SJSA1 (cell line): ENCODE measurements at places on chromosomes 6 and 20. TPM values are rescaled to one million over a fixed set of nuclear protein-coding genes. Genes with fewer than 3 reads are reported as not detected.

- peaks cover 37% of the 10 kb centered on the region for H3K4me1 ChIP-seq
- no peak overlapping the region for H3K4me3 ChIP-seq
- H3K36me3 ChIP-seq: peaks cover 3% of the 10 kb centered on the region; the same call in 1 of the 2 replicates
- no peak overlapping the region for H3K27ac ChIP-seq
- H3K27me3 ChIP-seq: no peaks in the 10 kb centered on the region
Observed at GRCh38 chr6:128515550-128516513, 4.6 kb downstream of the PTPRK start.

DNA sequence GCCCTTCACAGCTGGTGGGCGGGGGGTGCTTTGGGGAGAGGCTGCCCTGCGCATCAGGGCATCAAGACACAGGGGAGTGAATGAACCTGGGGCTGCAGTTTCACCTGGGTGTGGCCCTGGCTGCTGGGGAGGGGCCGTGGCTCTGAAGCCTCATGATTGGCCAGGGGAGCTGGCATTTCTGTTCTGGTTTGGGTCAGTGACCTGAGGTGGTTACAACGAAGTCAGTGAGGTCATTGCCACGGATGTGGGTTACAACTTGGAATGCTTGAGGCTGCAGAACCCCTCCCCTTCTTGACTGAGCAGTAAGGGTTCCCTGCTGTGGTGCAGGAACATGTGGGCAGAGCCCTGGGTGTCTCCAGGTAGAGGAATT lies 3.0 kb downstream of the TCEA2 start:
- peaks cover 71% of the 10 kb centered on the region for H3K36me3 ChIP-seq
- H3K27ac ChIP-seq: peak overlapping the region; percentile 44

DNA sequence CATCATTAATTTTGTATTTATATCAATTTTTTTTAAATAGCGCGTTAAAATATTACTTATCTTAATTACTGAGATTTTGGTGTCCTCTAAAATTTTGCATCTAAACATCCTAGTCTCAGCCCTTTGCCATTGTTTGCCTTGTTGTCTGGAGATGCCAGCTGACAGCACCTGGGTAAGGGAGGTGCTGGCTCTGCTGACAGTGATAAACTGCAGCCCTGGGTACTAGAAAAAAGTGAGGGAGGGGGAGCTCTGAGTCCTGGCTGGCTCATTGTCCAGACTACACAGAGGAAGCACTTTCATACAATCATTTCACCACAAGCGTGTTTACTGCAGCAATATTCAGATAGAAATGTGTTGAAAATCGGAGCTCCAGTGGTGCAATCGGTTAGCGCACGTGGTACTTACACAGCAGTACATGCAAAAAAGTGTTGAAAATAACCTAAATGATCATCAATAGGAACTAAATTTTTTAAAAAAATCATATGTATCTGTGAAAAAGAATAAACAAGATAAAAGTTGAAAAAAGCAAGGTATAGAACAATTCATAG lies 18.5 kb upstream of the UBR2 start:
- no peak overlapping the region for H3K4me3 ChIP-seq
- H3K4me1 ChIP-seq: peaks cover 10% of the 10 kb centered on the region
- no peak overlapping the region for H3K27ac ChIP-seq
- no peaks in the 10 kb centered on the region for H3K27me3 ChIP-seq
- no peak for DNase-seq

DNA sequence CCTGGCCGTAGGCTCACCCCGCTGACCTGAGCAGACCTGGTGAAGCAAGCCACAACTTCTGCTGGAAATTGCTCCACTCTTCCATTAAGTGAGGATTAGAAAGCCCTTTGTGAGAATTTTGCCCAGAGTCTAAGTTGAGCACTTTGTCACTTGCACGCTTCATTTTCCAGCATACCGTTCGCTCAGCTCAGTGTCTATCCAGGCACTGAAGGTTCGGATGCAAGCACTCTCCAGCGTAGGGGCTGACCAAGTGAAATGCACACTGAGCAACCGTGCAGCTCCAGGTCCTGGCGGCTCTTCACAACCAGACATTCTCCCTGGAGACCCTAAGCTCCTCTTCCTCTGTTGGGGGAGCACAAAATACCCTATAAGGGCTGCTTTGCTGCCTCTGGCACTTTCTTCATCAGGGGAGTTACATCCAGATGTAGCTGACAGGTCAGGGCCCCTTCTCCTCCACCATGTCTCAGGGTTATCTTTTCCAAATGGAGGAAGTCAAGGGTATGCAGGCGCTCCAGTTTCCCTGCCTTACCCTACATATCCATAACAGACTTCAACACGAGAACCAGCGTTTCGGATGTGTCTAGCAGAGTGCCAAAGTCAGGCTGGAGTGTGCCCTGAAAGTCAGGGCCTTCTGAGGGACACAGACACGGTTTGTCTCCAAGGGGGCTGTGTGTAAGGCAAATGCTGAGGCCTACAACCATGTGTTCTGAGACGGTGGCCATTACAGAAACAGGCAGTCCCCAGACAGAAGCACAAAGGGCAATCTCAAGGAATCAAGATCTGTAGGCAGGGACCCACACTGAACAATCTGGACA lies 146.7 kb upstream of the AFDN start:
- no peaks in the 10 kb centered on the region for H3K27me3 ChIP-seq
- H3K36me3 ChIP-seq: no peaks in the 10 kb centered on the region
- H3K4me3 ChIP-seq: no peak overlapping the region
- H3K4me1 ChIP-seq: peaks cover 19% of the 10 kb centered on the region
- DNase-seq: no peak
- no peak overlapping the region for H3K27ac ChIP-seq

GRCh38 chr6:36033935-36034334 lies 6.3 kb downstream of the MAPK14 start:
- peaks cover 3% of the 10 kb centered on the region; the same call in 1 of the 2 replicates for H3K36me3 ChIP-seq
- no peak for DNase-seq
- no peaks in the 10 kb centered on the region for H3K27me3 ChIP-seq
- 0 out of 2 replicates have a peak, but pooled peaks cover 3% of the 10 kb centered on the region for H3K4me1 ChIP-seq
- no peak overlapping the region for H3K27ac ChIP-seq
- H3K4me3 ChIP-seq: no peak overlapping the region

- H3K27me3 ChIP-seq: 0 out of 2 replicates have a peak, but pooled peaks cover 5% of the 10 kb centered on the region
- DNase-seq: no peak
- H3K4me3 ChIP-seq: no peak overlapping the region
Observed at GRCh38 chr6:122385857-122386612, 13.4 kb upstream of the HSF2 start.

DNA sequence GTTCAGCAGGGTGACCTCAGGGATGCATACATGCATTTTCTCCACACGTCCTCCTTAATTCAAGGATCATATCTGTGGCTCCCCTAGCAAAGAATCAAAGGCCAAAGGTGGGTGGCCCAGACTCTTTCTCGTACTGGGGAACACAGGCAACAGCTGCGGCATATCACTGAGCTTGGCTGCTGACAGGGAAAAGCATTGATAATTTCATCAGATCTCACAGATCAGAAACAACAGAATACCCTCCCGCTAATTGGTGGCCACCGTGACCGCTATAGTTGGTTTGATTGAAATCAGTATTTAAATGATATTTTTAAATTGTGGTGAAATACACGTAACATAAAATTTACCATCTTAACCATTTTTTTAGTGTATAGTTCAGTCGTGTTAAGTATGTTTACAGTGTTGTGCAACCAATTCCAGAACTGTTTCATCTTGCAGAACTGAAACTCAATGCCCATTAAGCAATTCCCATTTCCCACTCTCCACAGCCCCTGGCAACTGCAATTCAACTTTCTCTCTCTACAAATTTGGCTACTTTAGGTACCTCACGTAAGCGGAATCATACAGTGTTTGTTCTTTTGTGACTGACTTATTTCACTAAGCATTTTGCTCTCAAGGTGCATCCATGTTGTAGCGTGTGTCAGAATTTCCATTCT lies 74.7 kb upstream of the TMEM170B start:
- H3K4me3 ChIP-seq: no peak overlapping the region
- no peaks in the 10 kb centered on the region for H3K36me3 ChIP-seq

DNA sequence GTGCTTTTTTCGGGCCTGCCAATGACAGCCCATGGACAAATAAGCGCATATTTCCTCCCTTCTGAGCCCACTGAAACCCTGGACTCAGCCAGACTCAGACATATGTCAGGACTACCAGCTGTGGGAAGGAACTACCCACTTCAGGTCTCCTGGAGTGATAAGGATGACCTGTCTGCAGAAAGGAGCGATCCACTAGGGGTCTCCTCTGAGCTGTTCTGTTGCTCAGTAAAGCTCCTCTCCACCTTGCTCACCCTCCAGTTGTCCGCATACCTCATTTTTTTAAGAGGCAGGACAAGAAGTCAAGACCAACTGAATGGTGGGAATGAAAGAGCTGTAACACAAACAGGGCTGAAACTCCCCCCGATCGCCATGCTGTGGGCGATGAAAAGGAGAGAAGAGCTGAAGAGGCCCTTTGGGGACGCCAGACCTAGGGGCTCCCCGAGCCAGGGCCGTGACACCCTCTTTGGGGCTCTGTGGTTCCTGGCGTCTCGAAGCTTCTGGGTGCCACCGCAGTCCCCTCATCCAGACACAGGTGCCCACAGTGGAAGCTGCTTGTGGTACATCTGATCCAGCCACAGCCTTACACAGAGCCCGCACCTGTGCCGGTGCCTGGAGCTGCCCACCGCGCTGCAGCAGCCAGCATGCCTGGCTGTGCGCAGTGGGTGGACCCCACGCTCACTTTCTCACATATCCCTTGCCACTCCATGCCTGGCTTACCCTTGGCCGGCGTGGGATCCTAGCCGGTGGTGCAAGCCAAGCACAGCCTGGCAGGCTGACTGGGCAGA lies 68.8 kb downstream of the EYS start:
- H3K4me1 ChIP-seq: no peaks in the 10 kb centered on the region
- no peak overlapping the region for H3K27ac ChIP-seq
- no peaks in the 10 kb centered on the region for H3K36me3 ChIP-seq
- H3K4me3 ChIP-seq: no peak overlapping the region

DNA sequence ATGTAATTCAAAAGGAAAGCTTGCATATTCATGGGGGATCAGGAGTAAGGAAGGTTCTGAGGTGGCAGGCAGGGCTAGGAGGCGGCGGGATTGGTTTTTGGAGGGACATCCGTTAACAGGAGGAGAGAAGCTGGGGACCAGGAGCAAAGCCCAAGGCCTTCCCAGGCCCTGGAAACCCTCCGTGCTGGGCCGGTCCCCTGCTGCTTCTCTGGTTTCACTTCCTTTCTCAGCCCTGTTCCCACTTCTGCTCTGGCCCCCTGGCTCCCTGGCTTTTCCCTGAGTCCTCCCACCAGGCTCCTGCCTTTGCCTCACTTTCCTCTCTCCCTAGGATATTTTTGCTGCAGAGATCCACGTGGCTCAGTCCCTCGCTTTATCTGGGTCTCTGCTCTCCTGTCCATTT lies 26.4 kb upstream of the SALL4 start:
- no peaks in the 10 kb centered on the region for H3K27me3 ChIP-seq
- H3K36me3 ChIP-seq: no peaks in the 10 kb centered on the region
- no peak overlapping the region for H3K4me3 ChIP-seq
- H3K27ac ChIP-seq: no peak overlapping the region

DNA sequence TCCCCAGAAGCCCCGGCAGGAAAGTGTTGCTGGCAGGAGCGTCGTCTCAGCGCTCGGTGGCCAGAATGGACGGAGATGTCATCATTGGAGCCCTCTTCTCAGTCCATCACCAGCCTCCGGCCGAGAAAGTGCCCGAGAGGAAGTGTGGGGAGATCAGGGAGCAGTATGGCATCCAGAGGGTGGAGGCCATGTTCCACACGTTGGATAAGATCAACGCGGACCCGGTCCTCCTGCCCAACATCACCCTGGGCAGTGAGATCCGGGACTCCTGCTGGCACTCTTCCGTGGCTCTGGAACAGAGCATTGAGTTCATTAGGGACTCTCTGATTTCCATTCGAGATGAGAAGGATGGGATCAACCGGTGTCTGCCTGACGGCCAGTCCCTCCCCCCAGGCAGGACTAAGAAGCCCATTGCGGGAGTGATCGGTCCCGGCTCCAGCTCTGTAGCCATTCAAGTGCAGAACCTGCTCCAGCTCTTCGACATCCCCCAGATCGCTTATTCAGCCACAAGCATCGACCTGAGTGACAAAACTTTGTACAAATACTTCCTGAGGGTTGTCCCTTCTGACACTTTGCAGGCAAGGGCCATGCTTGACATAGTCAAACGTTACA lies 817 bp downstream of the GRM1 start:
- no peaks in the 10 kb centered on the region; the same call in 1 of the 2 replicates for H3K27me3 ChIP-seq
- no peaks in the 10 kb centered on the region for H3K4me1 ChIP-seq
- no peak overlapping the region for H3K27ac ChIP-seq

GRCh38 chr20:14915356-14915755 lies 577.9 kb upstream of the FLRT3 start:
- H3K36me3 ChIP-seq: no peaks in the 10 kb centered on the region
- peaks cover 5% of the 10 kb centered on the region; the same call in 1 of the 2 replicates for H3K4me1 ChIP-seq
- H3K4me3 ChIP-seq: no peak overlapping the region
- H3K27me3 ChIP-seq: no peaks in the 10 kb centered on the region

- H3K27ac ChIP-seq: peak overlapping the region; percentile 79
- peaks cover 30% of the 10 kb centered on the region for H3K4me1 ChIP-seq
- H3K27me3 ChIP-seq: no peaks in the 10 kb centered on the region
Observed at GRCh38 chr6:129104131-129104530, 221.2 kb downstream of the LAMA2 start.

DNA sequence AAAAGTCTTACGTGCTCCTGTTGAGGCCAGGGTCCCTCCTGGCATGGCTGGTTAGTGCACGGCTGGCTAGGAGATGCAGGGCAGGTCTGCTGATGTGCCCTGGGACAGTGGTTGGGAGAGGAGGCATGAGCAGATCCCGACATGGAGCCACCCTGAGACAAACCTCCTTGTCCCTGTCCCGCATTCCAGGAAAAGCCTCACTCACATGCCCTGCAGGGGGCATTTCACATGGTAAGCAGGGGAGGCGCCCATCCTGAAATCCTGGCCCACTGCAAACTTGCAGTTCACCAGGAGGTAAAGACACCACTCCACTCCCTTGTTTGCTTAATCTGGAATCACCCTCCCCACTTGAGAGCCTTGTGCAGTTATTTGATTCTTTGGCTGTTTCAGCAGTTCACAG lies 116.7 kb upstream of the SLC24A3 start:
- no peak overlapping the region for H3K27ac ChIP-seq

GRCh38 chr20:50003253-50003656 lies 20.5 kb downstream of the SNAI1 start:
- H3K36me3 ChIP-seq: no peaks in the 10 kb centered on the region
- peaks cover 8% of the 10 kb centered on the region for H3K4me1 ChIP-seq
- DNase-seq: no peak
- H3K4me3 ChIP-seq: no peak overlapping the region

- no peaks in the 10 kb centered on the region for H3K27me3 ChIP-seq
- no peak overlapping the region for H3K27ac ChIP-seq
- no peaks in the 10 kb centered on the region for H3K4me1 ChIP-seq
- H3K36me3 ChIP-seq: no peaks in the 10 kb centered on the region
Observed at GRCh38 chr20:15627501-15627903, 945.7 kb downstream of the KIF16B start.

GRCh38 chr6:16836144-16836981 lies 75.1 kb upstream of the ATXN1 start:
- no peaks in the 10 kb centered on the region for H3K36me3 ChIP-seq
- H3K4me3 ChIP-seq: peak overlapping the region; percentile 17
- peaks cover 13% of the 10 kb centered on the region for H3K4me1 ChIP-seq
- no peaks in the 10 kb centered on the region for H3K27me3 ChIP-seq
- peak overlapping the region; percentile 40 for H3K27ac ChIP-seq
- DNase-seq: peak; percentile 40

The TMEM170B gene
- total RNA-seq: under 0.01 TPM in 1 of 2 replicates, not detected in the other

The LY86 gene
- not detected in 2 replicates for total RNA-seq

The PTGIS gene
- total RNA-seq: not detected in 2 replicates

The SLC44A4 gene
- not detected in 2 replicates for total RNA-seq

The GCM1 gene
- total RNA-seq: not detected in 2 replicates

The EFCAB8 gene
- total RNA-seq: 0.06 and 0.08 TPM in 2 replicates

The HLA-DOA gene
- not detected in 2 replicates for total RNA-seq

The NKAPL gene
- not detected in 2 replicates for total RNA-seq

The DEFB124 gene
- total RNA-seq: not detected in 2 replicates

The SLC32A1 gene
- total RNA-seq: not detected in 2 replicates

The KIF25 gene
- not detected in 2 replicates for total RNA-seq
